ENCODE measurements at places on chromosomes 3 and 15. TPM values are rescaled to one million over a fixed set of nuclear protein-coding genes. Genes with fewer than 3 reads are reported as not detected.

Gene CIDEC
- total RNA-seq, result not detected

Gene SMCO1
- total RNA-seq, result not detected

Gene LAMB2
- 40.1 TPM for total RNA-seq

Gene HMG20A
- 14.6 TPM for total RNA-seq

Gene PXYLP1
- 8.6 TPM for total RNA-seq

- DNase-seq, result no peak
Observed at GRCh38 chr3:66430876-66431275, 69.9 kb downstream of the LRIG1 start.

Gene MUC20
- not detected for total RNA-seq

- peak; percentile 43 for DNase-seq
Observed at GRCh38 chr15:26013981-26014380, 150.9 kb upstream of the ATP10A start.
